ENCODE measurements at places on chromosomes 13 and 19.
A peak's percentile ranks its signal among the peaks of the same experiment; 100 is the strongest.

- no peak for DNase-seq
Measured at GRCh38 chr19:2774083-2774679, 8.9 kb downstream of the SGTA start.

GRCh38 chr19:55703790-55704215, 28.8 kb downstream of the EPN1 start:
- peak; percentile 31 for DNase-seq

DNA sequence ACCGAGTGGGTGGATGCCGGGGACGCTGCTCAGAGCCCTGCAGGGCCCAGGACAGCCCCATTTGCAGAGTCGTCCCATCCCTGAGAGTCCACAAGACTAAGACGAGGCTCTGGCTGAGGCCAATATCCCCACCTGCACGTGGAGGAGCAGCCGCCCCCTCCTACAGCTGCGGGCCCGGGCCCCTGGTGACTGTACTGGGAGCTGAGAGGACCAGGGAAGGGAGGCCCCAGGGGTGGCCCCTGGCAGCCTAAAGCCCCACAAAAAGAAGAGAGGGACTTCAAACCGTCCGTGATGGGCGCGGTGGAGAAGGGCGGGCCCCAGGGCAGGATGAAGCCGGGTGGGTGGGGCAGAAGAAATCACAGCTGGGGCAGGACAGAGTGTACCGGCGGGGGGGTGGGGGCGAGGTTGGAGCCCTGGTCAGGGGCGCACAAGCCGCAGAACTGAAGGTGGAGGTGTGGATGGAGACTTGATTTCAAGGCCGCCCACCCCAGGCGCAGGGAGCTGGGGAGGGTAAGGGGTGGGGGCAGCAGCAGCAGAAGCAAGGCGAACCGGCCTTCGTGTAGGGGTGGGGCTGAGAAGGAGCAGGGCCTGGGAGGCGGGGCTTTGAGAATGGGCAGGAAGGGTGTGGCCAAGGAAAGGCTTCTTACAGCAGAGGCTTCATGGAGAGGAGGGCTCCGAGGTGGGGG, 12.9 kb downstream of the CFD start:
- DNase-seq, result peak; percentile 63

DNA sequence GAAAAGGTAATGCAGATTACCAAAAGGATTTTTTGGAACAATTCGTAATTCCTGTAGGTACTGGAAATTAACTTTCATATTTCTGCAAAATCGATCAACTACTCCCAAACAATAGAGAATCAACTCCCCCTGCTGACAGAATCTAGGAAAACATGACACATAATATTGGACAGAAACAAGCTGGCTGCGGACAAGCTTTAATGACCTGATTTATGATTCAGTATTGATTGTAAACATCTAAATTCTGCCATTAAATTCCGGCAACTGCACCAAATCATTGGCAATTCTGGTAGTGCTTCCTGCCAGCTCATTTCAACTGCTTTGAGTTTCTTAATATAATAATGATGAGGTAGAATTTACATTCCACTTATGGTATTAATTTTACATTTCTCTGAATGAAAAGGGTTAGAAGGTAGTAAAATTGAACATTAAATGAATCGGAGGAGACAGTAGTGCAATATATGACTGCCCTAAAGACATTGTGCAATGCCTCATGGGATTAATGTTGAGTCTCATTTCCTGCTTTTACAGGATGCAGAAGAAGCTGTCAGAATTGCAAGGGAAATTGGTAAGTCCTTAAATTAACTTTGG, 146.5 kb downstream of the PCCA start:
- DNase-seq, result peak; percentile 70

DNA sequence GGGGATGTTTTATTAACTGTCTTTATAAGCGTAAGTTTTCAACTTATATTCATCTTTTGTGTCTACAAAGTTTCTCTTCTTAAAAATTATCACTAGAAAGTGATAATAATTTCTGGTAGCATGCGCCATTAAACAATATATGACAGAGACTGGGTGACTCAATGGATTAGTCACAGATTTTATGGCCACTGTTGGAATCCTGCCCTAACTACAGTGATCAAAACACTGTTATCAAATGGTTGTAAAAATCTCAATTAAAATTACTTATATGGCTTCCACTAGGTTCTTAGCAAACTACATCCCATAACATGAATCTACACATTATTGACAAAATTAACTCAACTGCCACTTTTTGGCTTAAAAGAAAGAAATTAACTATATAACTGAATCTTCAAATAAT, 350.0 kb downstream of the DACH1 start:
- no peak for DNase-seq

DNA sequence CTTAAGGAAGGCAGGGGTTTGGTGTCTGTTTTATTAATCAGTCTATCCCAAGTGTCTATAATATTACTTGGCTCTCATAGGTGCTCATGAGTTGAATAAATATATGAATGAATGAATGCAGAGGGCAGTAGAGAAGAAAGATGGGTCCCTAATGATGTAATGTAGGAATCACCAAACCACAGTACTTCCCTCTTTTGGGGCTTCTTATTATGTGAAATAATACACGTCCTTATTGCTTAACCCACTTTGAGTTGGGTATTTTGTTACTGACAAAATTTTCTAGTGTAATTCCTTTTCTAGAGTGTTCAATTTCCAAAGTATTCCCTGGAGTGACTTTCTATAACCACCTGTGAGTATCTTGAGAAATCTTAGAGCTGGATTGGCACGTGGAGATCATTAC, 13.2 kb downstream of the KLK5 start:
- peak; percentile 61 for DNase-seq

DNA sequence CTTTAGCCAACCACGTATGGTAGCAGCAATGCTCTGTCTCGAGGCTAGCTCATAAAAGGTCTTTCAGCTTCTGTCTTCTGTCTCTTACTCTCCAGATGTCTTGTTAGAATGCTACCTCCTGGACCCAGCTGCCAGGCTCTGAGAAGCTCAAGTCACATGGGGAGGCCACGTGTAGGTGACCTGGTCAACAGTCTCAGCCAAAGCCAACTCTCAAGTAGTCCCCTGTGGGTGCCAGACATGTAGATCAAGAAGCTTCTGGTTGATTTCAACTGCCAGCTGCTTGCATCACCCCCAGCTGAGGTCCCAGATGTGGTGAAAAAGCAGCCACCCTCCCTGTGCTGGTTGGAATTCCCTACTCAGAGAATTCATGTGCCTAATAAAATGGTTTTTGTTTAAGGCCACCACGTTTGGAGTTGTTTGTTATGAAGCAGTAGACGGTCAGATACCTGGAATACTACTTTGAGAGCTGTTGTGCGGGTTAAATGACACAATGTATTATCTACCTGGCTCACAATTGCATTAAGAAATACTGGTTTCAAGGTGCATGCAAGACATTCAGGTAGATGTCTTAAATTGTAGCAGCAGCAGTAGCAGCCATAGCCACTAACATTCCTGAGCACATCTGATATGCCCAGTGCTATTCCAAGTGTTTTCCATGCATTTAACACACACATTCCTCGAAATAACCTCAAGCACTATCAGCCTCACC, 131.0 kb upstream of the RFC3 start:
- no peak for DNase-seq

DNA sequence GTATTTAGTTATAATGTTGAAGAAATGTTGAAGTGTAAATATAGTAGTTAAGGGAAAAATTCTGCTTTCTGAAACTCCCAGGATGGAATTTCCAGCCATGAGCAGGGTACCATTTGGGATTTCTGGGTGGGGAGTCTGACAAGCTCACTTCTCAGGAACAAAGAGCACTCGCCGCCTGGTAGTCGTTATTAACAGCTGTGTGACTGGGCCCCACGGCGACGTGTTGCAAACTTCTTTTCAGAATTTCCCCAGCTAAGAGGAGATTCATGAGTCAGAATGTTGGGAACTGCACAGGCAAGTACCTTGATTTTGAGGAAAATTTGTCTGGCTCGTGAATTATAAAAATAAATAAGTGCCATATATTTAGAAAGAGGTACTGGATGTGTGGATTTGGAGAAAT, 103.7 kb downstream of the LACC1 start:
- peak; percentile 57 for DNase-seq

DNA sequence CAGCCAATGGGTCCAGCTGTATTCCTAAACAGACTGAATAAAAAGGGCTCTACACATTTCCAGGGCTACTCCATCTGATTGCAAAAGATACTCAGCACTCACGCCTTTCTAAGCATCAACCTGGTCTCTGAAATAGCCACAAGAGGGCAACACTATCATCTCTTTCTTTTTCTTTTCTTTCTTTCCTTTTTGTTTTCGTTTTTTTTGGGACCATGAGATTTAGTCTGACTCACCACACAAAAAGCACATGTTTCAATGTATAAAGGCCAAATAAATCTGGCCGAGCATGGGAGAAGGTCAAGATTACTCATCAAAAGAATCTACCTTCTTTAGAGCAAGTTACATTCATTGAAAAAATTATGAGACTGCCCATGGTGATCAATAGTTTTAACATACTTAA, 805.6 kb upstream of the ARGLU1 start:
- no peak for DNase-seq

DNA sequence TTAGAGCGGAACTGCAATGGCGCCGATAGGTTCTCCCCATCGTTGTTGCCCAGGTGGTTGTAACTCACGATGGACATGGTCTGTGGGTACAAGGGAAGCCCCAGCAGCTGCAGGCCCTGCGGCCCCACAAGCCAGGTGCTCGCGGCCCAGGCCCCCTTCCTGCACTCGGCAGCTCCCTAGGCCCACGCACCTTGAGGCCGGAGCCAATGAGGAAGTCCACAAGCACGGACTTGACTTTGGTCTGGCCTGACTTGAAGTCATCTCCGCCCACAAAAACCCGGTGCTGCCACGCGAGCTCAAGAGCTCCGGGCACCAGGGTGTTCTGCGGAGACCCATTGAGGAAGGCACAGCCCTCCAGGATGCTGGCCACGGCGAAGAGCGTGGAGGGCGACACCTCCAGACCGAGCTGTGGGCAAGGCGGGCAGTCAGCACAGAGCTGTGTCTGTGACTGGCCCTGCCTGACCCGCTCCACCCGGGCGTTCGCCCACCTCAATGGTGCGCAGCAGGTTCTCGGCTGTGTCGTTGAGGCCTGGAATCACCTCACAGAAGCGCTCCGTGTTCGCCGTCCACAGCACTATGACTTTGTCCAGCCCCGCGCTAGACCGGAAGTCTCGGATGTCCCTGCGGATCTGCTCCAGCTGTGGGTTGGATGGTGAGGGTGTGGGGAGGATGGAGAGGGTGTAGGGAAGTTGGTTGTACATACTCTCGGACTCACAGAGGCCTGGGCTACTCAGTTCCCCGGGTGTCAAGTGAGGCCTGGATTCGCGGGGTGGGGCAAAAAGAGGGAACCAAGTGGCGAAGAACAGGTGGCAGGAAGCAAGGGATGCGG, 1.9 kb downstream of the ISYNA1 start:
- DNase-seq, result peak; percentile 72

DNA sequence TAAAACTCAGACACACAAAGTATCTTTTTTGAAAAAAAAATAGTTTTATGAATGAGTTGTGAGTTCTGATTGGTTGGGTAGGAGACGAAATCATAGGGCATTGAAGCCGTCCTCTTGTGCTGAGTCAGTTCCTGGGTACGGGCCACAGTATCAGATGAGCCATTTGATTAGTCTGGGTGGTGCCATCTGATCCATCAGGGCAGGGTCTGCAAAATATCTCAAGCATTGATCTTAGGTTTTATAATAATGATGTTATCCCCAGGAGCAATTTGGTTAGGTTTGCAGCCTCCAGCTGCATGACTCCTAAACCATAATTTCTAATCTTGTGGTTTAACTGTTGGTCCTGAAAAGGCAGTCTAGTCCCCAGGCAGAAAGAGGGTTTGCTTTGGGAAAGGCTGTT, 1310.6 kb downstream of the SLITRK1 start:
- no peak for DNase-seq

DNA sequence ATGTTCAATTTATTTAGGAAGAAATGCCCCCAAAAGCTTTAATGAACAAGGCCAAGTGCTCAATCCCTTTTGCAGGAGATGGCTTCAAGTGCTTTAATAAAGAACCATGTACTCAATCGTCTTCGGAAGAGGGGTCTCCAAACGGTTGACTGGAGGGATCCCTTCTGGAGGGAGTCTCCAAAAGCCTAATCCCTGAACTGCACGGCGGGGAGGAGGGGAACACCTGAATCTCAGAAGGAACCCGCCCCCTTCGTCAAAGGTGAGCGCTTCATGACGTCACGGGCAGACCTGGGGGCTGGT, 505 bp downstream of the PAF1 start:
- DNase-seq, result no peak

- DNase-seq, result no peak
Measured at GRCh38 chr19:50829801-50830200, 3.6 kb downstream of the KLK15 start.

- peak; percentile 99 for DNase-seq
Measured at GRCh38 chr19:58154679-58155648, 4.4 kb upstream of the ZNF329 start.

GRCh38 chr13:99085139-99085807, 107.4 kb upstream of the DOCK9 start:
- DNase-seq, result no peak

DNA sequence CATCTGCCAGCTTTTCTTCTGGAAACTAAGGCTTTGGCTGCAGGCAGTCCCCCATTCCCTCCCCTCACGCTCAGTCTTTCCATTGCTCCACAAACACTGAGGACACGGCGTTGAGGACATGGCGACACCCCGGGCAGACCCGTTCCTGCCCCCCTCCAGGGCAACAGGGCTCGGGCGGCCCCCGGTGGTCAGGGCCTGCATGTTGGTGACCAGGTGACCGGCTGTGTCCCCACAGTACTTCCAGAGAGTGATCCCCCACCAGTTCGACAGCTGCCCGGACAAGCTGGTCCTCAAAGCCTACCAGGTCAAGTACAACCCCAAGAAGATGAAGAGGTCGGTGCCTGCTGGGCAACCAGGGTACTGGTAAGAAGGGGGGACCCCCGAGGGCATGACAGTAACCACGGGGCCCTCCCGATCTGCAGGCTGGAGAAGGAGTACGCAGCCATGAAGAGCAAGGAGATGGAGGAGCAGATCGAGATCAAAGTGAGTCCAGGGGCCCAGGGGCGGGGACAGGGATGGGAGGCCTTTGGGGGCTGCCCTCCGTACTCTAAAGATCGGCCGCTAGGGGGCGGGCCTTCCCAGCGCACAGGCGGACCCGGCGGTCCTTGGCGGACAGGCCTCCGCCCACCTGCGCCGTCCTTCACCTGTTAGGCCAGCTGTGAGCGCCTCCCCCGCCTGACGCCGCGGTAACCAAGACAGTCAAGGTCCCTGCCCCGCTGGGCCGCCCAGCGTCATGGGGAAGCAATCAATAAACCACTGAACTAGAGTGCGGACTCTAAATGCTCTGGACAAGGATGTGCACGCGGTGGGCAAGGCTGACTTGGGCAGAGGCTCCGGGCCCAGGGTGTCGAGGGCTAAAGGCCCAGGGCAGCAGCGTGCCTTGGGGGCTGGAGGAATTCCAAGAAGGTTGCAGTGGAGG, 21.1 kb downstream of the PRR36 start:
- DNase-seq, result peak; percentile 71

GRCh38 chr13:64849196-64849595, 2380.9 kb downstream of the PCDH9 start:
- DNase-seq, result no peak

- DNase-seq, result no peak
Measured at GRCh38 chr13:85864963-85865530, 65.8 kb upstream of the SLITRK6 start.

GRCh38 chr13:48110931-48111721, 16.2 kb upstream of the MED4 start:
- no peak for DNase-seq

GRCh38 chr19:47437500-47437899, 18.2 kb upstream of the MEIS3 start:
- no peak for DNase-seq

Measured in suppressor macrophage treated with lipopolysaccharide for 1 hour (primary cell).